ENCODE measurements at places on chromosomes 3 and 15. TPM values are rescaled to one million over a fixed set of nuclear protein-coding genes. Genes with fewer than 3 reads are reported as not detected.

DNA sequence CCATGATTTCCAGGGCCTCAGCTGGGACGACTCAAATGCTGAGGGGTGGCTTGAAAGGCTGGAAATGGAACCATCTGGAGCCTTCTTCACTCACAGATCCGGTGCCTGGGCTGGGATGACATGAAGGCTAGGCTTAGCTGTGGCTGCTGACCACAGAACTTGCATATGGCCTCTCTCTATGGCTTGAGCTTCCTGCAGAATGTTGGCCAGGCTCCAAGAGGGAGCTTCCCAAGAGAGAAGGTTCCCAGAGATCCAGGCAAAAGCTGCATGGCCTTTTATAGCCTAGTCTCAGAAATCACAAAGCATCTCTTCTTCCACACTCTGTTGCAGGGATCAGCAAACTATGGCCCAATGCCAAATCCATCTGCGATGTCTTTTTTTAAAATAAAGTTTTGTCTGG lies 44.8 kb downstream of the GATM start:
- DNase-seq = peak; percentile 19

Gene TARS3
- polyA plus RNA-seq = 4.2 TPM

GRCh38 chr15:45442507-45443135 lies 64.3 kb upstream of the GATM start:
- DNase-seq = no peak

GRCh38 chr3:137165117-137165806 lies 207.5 kb downstream of the IL20RB start:
- DNase-seq = no peak

Gene AP2M1
- 283 TPM for polyA plus RNA-seq

DNA sequence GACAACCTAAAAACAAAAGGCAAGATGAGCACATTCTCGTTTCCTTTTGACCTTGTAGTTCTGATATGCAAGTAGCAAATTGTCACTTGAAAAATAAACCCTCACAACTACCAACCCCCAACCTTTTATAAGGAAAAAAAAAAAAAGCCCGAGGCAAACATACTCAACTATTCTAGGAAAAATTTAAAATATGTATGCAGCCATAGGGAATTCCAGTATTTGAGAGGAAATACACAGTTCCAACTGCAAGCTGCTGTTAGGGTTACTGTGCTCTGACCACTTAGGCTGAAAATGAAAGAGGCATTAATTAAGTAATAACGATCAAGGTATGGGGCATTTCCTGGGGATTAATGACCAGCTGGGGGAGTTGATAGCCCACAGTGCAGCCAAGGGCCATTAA lies 281.9 kb upstream of the DPH6 start:
- no peak for DNase-seq

DNA sequence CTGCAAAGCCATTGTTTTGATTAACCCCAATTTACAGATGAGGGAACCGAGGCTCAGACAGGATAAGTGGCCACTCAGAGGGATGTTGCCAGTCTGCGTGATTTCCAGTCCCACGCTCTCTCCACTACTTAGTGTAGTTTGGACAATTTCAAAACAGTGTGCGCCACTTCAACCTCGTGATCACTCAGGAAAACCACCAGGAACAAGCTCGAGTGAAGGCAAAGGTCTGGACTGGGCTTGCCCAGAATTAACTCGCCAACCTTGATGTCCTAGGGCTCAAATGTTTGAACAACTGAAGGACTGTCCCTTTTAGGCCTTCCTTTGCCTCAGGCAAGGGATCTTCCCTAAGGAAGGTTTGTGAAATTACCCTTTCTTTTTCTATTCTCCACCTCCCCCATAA lies 124.2 kb upstream of the LMOD3 start:
- no peak for DNase-seq

Gene ANO10
- 21.7 TPM for polyA plus RNA-seq

Gene ARL6IP5
- polyA plus RNA-seq = 50.1 TPM

DNA sequence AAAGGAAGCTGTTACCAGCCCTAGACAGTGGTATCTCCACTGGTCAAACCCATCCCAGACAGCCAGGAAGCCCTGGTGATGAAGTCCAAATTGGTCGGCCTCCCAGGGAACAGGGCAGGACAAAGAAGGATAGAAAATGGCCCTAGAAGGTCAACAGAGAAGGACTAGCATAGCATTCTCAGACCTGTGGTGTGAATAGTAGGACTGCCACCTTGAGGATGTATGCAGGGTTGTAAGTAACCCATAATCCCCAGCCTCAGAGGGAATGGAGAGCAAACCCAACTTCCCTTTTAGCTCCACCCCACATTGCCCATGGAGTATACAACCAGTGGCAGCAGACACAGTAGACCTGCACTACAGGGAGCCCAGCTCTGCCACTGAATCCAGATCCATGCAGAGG lies 68.6 kb upstream of the EIF1B start:
- no peak for DNase-seq

DNA sequence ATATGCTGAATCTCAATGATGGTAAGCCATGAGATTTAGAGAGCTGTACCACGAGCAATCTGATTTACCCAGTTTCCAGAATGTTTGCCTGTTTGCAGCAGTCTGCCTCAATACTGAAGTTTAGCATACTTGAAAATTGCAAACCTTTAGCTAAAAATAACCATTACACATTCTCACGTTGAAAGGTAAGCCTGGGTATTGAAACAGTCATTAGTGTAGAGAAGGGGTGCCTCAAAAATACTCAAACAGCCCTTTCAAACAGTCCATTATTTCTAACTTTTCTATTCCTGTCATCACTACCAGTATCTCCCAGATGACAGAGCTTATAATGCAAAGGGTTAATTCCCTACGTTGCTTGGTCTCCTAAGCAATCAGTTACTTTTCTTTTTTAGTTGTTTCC lies 111.8 kb upstream of the MBNL1 start:
- no peak for DNase-seq

DNA sequence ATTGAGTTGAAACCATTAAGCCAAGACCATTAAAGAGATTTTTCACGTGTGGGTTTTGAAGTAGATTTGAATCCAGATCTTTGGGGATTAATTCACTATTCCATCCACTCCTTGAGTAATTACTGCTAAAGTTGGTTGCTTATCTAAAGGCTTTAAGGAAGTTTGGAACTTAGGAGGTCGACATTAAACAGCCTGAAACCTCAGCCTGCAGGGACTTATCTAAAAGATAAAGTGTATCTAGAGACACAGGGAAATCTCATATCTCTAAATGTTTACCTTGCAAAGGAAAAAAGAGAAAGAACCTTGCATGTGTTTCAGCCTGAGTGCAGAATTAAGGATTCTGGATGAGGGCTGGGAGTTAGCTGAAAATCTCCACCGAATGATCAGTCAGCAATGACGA lies 158.6 kb downstream of the MEIS2 start:
- DNase-seq = no peak

Data from small intestine (tissue), 16 donors.